ENCODE measurements at places on chromosomes 12 and 14.
A peak's percentile ranks its signal among the peaks of the same experiment; 100 is the strongest.

GRCh38 chr14:60294411-60295069, 45.5 kb downstream of the PPM1A start:
- DNase-seq = peak; percentile 45

DNA sequence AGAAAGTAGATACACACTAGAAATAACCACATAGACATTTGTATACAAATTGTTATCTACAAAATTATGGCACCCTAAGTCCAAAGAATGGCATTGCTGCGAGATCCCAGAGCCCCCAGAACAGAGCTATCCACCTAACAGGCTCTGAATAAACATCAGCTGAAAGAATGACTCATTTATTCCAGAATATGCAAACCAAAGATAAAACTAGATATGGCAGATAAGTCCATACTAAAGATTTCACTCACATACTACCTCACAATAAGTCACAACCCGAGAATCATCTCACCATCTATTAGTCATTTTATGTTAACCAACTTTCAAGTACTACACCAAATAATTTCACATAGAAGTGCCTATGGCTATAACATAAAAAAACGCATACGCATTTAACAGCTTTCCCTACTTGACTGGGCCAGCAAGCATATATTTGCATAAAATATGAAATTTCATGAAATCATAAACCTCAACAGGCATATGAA, 5.6 kb downstream of the CNIH1 start:
- peak; percentile 14 for DNase-seq

GRCh38 chr12:89166525-89166934, 185.8 kb downstream of the DUSP6 start:
- DNase-seq = no peak

DNA sequence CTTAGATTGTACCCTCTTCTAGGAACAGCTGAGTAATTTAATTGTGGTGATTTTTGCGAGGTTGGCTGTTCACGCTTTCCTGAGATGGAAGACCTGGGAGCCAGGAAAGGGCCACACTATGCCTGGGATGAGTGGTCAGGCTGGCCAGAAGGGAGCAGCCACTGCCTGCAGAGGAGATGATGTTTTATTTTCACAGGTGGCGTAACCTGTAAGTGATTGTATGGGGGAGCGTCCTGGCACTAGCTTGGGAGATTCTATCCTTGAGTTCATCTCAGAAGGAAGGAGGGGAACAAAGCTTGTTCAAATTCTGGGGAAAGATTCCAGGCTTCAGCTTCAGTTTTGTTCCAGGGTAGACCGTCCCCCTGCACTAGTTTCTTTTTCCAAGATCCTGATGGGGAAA, 1.2 kb downstream of the RPH3A start:
- no peak for DNase-seq

GRCh38 chr14:55599250-55599879, 19.4 kb downstream of the KTN1 start:
- peak; percentile 37 for DNase-seq

DNA sequence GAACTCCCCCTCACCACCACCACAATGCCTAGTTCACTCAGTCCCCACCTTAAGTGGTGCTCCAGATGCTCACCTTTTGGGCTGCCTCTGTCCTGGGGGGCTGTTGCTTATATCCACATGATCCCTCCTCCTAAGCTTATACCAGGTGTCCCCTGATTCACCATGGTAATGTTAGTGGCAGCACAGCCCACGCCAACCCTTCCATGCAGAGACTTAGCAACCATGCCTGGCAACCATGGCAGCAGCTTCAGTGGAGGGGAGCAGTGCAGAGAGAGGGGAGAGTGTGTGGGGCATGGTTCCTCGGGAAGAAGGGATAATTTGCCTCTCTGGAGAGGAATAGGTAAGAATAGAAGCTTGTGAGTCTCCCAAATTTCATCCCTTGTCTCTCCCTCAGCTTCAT, 1.2 kb upstream of the DDN start:
- no peak for DNase-seq

GRCh38 chr12:10584415-10584814, 29.0 kb downstream of the MAGOHB start:
- no peak for DNase-seq

GRCh38 chr14:77980475-77981321, 180.8 kb downstream of the ADCK1 start:
- DNase-seq = no peak
